Esophagus squamous epithelium (tissue), 5 donors: ENCODE measurements at places on chromosomes 13 and 19. TPM values are rescaled to one million over a fixed set of nuclear protein-coding genes. Genes with fewer than 3 reads are reported as not detected.

GRCh38 chr19:34490141-34490766 lies 8.7 kb downstream of the WTIP start:
- DNase-seq, result no peak

DNA sequence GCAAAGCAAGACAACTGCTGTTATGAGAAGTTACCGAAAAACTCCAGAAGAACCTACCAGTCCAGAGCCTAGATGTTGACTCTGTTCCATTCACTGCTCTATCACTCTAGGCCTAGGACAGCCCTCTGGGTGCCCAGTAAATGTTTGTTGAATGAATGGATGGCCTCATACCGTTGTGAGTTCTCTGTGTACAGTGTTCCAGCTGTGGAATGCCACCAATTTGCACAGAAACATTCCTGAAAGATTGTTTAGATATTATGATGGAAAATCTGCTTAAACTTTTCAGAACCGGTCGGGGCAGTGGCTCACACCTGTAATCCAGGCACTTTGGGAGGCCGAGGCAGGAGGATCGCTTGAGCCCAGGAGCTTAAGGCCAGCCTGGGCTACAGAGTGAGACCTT lies 1.3 kb upstream of the FBL start:
- DNase-seq, result no peak

DNA sequence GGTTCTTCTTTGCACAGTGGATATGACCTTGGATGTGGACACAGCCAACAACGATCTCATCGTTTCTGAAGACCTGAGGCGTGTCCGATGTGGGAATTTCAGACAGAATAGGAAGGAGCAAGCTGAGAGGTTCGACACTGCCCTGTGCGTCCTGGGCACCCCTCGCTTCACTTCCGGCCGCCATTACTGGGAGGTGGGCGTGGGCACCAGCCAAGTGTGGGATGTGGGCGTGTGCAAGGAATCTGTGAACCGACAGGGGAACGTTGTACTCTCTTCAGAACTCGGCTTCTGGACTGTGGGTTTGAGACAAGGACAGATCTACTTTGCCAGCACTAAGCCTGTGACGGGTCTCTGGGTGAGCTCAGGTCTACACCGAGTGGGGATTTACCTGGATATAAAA lies 9.4 kb downstream of the RFPL4AL1 start:
- no peak for DNase-seq

GRCh38 chr13:28490061-28490460 lies 4.9 kb downstream of the FLT1 start:
- no peak for DNase-seq

GRCh38 chr13:73231471-73231870 lies 172.7 kb downstream of the KLF5 start:
- no peak for DNase-seq

GRCh38 chr19:4502282-4503131 lies 15.8 kb downstream of the PLIN4 start:
- DNase-seq, result no peak

DNA sequence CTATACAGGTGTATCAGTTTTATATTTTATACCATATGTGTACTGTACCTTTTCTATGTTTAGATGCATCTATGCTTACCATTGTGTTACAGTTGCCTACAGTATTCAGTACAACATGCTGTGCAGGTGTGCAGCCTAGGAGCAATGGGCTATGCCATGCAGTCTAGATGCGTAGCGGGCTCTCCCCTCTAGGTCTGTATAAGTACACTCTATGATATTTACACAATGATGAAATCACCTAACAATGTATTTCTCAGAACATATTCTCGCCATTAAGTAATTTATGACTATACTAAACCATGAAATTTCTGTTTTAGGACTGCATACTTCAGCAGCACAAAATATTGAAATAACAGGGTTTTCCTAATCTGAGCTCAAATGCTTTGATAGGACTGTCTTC lies 179.6 kb downstream of the RFC3 start:
- DNase-seq, result no peak

- DNase-seq, result no peak
These were observed 44.8 kb downstream of the FLT1 start for GRCh38 chr13:28449826-28450773.

DNA sequence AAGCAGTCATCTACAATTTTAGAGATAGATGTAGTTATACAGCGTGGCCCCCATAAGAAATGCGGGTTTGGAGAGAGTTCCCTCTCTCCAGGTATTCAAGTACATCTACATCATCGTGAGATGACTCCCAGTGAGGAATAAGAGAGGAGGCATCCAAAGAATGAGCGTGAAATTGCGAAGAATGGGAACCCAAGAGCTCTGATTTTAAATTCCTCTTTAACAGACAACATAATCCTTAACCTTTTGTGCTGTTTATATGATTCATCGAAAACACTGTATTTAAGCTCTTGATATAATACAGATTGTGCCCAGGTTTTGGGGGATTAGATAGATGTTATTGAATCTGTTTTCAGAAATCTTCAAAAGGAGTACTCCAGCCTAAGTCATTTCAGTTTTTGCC lies 161.5 kb downstream of the COG6 start:
- no peak for DNase-seq

- DNase-seq, result no peak
These were observed 154.7 kb upstream of the LSM14A start for GRCh38 chr19:34017601-34018000.

- no peak for DNase-seq
These were observed 5.8 kb upstream of the ERCC2 start for GRCh38 chr19:45376045-45376724.

GRCh38 chr19:16548956-16549355 lies 6.7 kb upstream of the CHERP start:
- no peak for DNase-seq

DNA sequence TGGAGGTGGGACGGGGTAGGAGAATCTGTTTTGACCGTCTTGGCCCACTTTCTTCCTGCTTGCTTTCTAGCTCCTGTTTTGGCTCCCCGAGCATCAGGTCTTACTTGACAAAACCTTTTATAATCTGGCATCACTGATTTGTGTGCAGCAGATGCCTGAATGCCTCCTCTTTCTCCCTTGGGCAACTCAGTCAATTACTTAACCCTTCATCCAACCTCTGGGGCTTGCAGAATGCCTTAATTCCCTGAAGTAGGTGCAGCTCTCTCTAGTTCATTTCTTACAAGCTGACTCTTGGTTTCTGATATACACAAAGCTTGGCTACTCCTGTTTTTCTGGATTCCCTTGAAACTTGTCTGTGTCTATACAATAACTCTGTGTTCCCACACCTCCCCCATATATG lies 5.7 kb upstream of the NUP58 start:
- no peak for DNase-seq

The CXCL17 gene
- 97.7 TPM for total RNA-seq

The ZNF420 gene
- 5.2 TPM for total RNA-seq

GRCh38 chr13:30440910-30441703 lies 18.8 kb downstream of the UBE2L5 start:
- no peak for DNase-seq

DNA sequence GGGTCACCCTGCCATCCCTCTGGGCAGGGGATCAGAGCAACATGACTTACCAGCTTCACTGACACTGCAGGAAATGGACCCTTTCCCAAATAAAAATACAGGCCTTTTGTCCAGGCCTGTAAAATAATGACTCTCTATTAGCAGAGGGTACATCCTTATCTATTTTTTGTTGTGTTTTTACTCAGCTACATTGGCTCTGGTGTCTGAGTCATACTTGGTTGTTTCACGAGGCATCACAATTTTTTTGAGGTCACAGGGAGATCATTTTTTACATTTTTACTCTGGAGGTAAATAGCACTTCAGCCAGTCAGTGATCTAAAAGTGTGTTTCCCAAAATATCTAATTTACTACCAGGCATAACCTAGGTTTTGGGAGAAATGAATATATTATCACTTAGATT lies 6.9 kb upstream of the HTR2A start:
- no peak for DNase-seq

- DNase-seq, result no peak
These were observed 31.9 kb downstream of the KPNA3 start for GRCh38 chr13:49760558-49760957.

The WDR18 gene
- 70.1 TPM for total RNA-seq

DNA sequence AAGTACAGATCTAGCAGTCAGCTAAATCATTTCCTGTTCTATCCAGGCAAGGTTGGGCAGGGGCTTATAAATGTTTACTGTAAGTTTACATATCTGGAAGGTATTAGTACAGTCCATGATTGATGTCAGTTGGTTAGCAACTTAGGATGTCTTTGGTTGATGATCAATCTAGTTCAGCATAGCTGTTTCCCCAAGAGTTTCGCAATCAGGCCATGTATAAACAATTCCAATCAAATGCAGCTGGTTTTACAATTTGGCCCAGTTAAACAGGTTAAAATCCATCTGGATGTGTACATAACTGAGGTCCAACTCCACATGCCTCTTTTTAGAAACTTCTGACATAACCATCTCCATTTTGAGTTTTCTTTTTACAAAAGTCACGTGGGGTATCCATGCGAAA lies 6.9 kb downstream of the ZNF221 start:
- DNase-seq, result no peak

The DAND5 gene
- not detected for total RNA-seq
